Suppressor macrophage treated with lipopolysaccharide for 1 hour (primary cell): ENCODE measurements at places on chromosomes 3 and 15.

- no peak for DNase-seq
Observed at GRCh38 chr3:188993181-188993580, 178.6 kb upstream of the TPRG1 start.

GRCh38 chr3:12870942-12871341 is 29.6 kb upstream of the RPL32 start:
- DNase-seq: peak; percentile 83

DNA sequence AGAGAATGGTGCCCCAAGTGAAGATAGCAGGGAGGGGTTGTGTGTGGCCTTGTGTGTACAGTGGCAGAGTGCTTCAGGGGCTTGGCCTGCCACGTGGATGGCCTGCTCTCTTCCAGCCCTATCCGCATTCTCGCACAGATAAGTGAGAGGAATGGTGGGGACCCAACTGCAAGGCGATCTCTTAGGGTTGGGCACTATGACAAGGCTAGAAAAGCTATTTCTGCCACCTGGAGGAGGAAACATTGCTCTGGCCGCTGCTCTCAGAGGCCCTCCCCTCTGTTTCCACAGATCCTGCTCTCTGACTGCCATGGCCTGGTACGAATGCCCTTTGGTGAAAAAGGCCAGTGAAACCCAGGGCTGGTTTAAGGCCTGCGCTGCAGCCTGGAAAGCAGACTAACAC is 20.6 kb downstream of the EEFSEC start:
- DNase-seq: no peak

- DNase-seq: no peak
Observed at GRCh38 chr3:168983046-168983445, 680.5 kb downstream of the MECOM start.
